ENCODE measurements at places on chromosomes 3 and 15.

- no peak for DNase-seq
Observed at GRCh38 chr15:57919754-57920153, 145.8 kb downstream of the ALDH1A2 start.

GRCh38 chr3:174198199-174198598 lies 660.9 kb upstream of the NAALADL2 start:
- no peak for DNase-seq

GRCh38 chr3:128874481-128875180 lies 4.8 kb upstream of the ACAD9 start:
- DNase-seq: no peak

GRCh38 chr15:47194718-47195117 lies 522.6 kb upstream of the SEMA6D start:
- no peak for DNase-seq

GRCh38 chr3:9793161-9793781 lies 389 bp downstream of the ARPC4 start:
- DNase-seq: no peak

DNA sequence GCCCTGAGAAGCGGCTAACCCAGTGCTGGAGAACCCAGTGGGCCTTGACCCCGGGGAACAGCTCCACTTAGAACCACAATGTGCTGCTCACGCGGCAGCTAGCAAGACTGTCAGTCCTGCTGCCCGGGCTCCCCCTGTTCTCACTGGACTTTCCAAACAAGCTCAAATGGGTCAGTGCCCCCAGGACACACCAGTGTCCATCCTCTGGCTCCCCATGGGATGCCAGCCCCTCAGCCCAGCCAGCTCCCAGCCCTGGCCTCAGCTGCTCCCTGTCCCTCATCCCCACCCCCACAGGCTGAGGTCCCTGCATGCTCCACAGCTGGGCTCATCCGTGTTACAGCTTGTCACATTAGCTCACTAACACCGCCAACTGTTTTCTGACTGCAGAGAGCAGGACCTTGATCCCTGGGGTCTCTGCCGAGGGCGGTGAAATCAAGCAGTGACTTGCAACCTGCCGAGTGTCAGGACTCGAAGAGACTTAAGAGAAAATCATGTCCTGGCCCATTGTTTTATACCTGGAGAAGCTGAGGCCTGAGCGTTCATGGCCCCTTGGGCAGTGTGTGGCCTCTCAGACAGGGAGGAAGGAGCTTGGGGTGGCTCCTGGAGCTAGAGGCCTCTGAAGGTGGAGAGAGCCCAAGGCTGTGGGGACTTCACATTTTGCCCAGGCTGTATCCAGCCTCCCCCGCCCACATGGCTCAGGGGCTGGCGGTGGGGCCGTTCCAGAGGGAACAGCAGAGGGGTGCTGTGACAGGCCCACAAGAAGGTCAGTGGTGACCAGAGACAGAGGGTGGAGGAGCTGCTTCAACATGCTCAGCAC lies 157.5 kb downstream of the MEGF11 start:
- no peak for DNase-seq

GRCh38 chr3:194117104-194117845 lies 18.7 kb upstream of the HES1 start:
- no peak for DNase-seq

GRCh38 chr3:53046171-53047170 lies 598 bp upstream of the SFMBT1 start:
- DNase-seq: peak; percentile 30

DNA sequence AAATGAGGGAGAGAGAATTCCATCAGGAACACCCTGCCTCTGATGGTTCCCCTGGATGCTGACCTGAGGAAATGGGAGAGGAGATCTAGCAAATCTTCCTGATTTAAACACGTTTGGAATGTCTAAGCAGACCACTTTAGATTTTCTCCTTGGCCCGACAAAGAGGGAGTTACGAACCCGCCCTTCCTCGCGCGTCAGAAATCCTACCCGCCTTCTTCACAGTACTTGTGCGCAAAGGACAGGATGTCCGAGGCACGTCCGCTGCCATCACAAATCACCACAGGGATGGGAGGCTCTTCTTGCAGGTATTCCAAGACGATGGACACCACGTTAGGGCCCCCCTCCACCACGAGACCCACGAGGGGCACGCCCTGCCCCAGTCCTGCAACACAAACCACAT lies 38.6 kb downstream of the TRPM1 start:
- DNase-seq: no peak

GRCh38 chr3:157063926-157064325 lies 96.0 kb downstream of the CCNL1 start:
- DNase-seq: no peak

DNA sequence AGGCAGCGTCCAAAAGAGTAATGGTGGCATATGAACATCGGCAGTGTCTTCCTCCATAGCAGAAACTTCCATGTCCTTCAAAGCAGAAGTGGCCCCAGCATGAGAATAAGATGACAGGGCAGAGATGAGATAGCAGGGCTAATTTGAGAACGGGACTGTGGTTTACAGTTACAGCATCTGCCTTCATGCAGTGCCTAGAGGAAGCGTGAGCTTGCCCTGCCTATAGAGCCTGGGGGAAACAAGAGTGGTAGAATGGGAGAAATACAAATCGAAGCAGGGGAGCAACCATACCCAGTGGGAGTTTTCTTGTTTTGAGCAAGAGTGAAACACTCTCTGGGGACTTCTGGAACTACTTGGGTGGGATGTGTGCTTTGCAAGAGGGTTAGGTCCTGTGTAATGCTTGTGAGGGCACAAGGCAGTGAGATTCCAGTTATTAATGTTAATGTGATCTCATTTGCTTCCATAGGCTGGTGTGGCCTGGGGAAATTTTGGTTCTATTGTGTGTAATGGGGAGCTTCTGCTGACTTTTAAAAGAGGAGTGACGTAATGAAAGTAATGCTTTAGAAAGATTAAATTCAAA lies 616.9 kb downstream of the ZIC1 start:
- no peak for DNase-seq

GRCh38 chr3:72520690-72521308 lies 327.4 kb downstream of the SHQ1 start:
- DNase-seq: no peak

- DNase-seq: no peak
Observed at GRCh38 chr3:193980326-193980725, 155.6 kb upstream of the HES1 start.

DNA sequence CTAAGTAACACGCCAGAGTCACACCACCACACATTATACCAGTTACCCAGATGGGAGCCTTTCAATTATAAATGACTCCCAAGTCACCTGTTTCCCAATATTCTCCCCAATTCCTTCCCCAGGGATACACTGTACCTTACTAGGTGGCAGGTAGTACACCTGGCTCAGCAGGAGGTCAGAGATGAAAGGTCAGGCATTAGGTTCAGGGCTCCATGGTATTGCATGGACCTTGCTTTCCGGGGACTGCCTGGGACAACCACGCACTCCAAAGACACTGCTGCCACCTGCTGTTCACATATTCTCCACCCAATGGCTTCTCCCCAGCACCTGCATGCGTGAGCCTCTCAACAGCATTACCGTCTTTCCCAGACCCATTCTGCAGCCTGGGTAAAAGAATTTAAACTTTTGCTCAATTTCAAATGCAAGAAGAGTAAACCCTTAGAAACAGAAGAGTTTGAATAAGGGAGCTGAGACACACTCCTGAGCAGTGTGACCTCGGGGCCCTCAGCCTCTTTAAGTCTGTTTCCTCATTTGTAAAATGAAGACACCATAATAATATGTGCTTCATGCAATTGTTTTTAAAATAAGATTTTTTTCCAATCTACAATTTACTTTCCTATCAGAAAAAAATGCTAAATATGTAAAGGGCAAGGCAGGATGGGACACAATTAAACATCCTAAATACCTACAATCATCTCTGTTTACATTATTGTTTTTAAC lies 28.0 kb upstream of the LACTB start:
- DNase-seq: peak; percentile 77

GRCh38 chr3:14798231-14798630 lies 20.5 kb upstream of the FGD5 start:
- no peak for DNase-seq

- DNase-seq: no peak
Observed at GRCh38 chr15:62277816-62278394, 112.8 kb upstream of the C2CD4B start.

- no peak for DNase-seq
Observed at GRCh38 chr3:139434764-139435307, 41.5 kb downstream of the RBP2 start.

DNA sequence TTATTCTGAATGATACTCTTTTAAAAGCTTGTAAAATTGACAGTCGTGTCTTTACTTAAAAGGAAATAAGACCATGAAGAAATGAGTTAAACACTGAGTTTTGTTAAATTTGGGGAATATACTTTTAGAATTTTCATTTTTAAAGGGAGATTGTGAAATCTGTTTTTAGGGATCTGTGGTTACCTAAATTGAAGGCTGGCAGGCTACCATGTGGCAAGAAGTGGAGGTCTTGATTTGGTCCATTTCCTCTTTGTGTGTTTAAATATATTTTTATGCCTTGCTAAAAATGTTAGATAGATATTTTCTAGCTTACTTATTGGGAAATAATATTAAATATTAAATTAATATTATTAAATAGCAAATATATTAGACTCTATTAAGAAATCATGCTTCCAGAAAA lies 36.6 kb upstream of the SLC22A13 start:
- no peak for DNase-seq

GRCh38 chr3:113151461-113152031 lies 59.8 kb upstream of the BOC start:
- DNase-seq: no peak

- DNase-seq: no peak
Observed at GRCh38 chr3:50395070-50395860, 35.9 kb upstream of the TMEM115 start.

DNA sequence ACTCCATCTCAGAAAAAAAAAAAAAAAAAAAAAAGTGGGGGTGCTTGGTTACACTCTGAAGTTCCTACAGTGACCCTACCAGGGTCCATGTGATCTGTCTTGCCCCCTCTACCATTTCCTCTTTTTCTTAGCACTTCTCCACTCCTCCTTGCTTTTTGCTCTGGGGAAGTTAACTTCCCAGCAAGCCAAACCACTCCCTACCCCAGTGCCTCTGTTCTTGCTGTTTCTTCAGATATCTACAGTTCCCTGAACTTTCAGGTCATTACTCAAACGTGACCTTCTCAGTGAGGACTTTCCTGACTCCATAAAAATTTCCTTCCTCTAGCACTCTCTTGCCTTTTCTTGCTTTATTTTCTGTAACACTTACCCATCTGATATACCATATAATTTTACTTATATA lies 61.1 kb upstream of the GCNT3 start:
- DNase-seq: no peak

DNA sequence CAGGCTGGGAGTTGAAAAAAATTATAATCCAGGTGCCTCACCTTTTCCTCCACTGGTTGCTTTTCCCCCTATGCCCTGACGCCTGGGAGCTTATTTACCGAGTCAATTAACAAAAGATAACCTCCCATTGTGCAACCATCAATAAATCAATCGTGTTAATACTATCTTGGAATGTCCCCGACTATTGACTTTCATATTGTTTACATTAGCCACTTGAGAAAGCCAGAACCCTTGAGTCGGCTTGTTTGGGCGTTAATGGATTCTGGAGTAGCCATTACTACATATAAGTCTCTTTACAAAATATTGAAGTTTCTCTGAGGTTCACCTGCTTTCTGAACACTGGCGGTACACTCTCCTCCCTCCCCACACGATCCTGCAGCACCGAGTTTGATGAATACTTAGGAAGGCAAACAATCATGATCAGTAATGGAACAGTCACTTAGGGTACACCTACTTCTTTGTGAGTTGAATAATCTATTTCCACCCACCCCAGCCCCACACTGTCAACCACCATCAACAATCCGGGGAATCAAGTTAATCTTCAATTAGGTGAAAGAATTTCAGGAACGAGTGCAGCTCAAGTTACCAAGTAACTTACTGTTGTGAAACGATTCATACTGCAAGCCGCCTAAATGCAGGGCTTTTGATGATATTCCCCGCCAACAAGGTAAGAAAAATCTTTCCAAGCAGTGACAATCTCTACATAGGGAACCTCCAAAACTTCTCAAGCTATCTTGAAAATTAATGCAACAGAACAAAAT lies 159.3 kb upstream of the NR2F2 start:
- no peak for DNase-seq

DNA sequence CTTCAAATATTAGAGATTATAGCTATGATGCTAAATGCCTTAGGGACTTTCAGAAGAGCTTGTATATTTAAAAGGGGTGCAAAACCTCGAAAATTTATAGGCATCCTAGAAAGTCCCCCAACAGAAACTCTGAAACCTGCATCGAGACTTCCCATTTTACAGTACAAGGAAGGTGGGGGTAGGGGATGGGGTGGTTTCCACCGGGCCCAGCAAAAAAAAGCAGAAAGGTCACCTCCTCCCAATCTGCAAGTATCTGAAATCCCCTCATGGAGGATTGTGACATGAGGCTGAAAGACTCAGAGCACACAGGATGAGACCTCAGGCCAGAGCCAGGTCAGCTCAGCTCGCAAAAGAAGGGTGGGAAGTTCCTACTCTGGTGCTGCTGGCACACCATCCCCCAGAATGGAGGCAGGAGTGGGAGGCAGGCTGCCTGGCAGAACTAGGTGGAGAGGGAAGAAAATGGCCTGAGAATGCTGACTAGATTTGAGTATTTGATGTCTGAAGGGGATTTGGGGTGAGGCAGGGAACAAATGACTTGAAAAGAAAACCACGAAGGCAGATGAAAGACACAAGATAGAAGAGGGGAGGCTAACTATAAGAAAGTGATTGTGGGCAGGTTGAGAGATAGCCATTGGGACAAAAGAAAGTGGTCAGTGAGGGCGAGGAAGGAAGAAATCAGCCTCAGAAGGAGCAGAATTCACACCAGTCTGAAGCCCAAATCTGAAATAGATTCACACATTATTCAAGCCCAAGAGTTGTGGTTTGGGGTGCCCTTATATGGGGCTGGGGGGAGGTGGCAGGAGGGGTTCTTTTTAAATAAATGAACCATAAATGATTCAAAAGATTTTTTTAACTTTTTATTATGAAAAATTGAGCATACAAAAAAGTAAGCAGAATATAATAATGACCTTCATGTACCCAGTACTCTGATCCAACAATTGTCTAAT lies 22.5 kb upstream of the TSC22D2 start:
- no peak for DNase-seq

GRCh38 chr15:72231833-72232478 lies 966 bp upstream of the PKM start:
- no peak for DNase-seq

- no peak for DNase-seq
Observed at GRCh38 chr3:55521064-55521737, 34.1 kb upstream of the WNT5A start.

DNA sequence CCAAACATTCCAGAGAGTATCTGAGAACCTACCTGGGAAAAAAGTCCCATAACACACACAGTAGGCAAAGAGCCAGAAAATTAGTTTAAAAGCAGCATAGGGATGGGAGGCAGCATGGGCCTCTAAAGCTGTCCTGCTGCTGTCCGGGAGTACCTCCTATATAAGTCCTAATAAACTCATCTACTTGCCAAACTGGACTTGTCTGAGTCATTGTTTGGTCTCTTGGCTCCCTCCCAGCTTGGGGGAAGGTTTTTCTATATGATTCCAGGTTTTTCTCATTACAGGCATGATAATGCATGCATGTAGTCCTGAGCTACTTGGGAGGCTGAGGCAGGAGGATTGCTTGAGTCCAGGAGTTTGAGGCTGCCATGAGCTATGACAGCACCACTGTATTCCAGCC lies 17.5 kb upstream of the HACD2 start:
- DNase-seq: no peak
